Karpas-422 (cell line): ENCODE measurements at places on chromosomes 5 and 9. TPM values are rescaled to one million over a fixed set of nuclear protein-coding genes. Genes with fewer than 3 reads are reported as not detected.

Gene TAL2
- 4.1 and 18.4 TPM in 2 replicates for total RNA-seq

Gene LPAR1
- not detected in 2 replicates for total RNA-seq

Gene LCN10
- total RNA-seq = not detected in 2 replicates

DNA sequence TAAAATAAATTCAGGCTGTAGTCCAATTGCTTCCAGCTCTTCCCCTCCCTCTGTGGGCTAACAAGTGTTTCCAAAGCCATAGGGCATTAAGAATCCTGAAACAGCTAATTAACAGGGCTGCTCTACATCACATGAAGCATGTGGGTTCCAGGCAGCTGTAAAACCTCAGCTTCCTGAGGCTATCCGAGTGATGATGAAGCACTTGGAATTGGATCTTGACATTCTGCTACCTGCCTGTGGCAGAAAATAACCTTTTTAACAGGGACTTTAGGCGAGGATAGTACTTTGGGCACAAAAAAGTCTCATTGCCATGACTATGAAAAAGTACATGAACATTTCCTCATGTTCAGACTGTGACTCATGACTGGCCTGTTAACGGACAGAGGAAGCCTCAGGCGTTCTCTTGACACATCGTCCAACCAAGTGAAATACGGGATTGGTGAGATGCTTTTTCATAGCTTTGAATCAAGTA, 107.2 kb downstream of the PDE4D start:
- H3K27ac ChIP-seq = no peak overlapping the region
- no peak overlapping the region for H3K4me3 ChIP-seq
- H3K27me3 ChIP-seq = no peaks in the 10 kb centered on the region
- H3K4me1 ChIP-seq = no peaks in the 10 kb centered on the region

DNA sequence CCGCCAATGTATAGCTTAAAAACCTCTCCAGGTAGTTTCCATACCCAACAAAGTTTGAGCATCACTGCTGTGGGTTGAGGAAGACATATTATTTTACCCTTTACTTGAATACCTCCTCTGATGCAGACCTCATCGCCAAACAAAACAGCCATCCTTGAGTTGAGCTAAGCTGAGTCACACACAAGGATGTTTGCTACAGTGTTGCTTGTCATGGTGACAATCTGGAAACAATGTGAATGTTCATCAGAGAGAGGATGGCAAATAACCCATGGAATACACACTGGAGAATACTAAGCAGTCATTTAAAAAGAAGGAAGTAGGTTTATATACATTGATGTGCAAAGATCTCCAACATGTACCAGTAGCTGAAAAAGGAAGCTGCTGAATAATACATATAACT, 41.1 kb upstream of the TCF7 start:
- H3K36me3 ChIP-seq = no peaks in the 10 kb centered on the region
- no peak overlapping the region for H3K27ac ChIP-seq
- no peak overlapping the region for H3K4me3 ChIP-seq
- H3K4me1 ChIP-seq = no peaks in the 10 kb centered on the region
- no peak for DNase-seq
